Stimulated activated CD4-positive, alpha-beta T cell treated with anti-CD3 and anti-CD28 coated beads, TNF-alpha, amount 100 ng/mL, for 24 hours (primary cell): ENCODE measurements at places on chromosomes 7 and 10.

DNA sequence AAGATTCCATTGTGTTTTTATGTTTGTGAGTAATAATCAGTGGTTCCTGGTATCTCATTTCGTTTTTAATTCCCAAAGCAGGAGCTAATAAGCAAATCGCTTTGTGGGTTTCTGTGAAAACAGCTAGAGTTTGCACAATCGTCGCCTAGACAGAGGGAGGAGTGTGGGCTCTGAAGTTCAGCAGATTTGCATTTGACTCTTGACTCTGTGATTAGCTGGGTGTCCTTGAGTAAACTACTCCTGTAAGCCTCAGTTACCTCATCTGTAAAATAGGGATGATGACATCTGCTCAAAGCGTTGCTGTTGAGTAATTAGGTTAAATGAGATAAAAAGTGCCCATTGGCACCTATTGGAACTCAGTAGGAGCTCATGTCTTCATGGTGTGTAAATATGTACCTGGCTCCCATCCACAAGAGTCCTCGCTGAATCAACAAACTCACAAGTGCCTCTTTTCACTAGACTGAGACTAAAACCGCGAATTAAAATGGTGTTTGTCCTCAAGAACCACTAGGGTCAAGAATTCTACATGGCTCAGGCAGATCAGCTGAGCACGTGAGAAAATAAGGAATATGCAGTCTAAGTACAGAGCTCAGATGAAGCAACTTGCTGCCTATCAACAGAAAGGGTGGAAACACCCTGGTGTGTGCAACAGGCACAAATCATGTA, 385.8 kb upstream of the C7orf33 start:
- no peak for DNase-seq

DNA sequence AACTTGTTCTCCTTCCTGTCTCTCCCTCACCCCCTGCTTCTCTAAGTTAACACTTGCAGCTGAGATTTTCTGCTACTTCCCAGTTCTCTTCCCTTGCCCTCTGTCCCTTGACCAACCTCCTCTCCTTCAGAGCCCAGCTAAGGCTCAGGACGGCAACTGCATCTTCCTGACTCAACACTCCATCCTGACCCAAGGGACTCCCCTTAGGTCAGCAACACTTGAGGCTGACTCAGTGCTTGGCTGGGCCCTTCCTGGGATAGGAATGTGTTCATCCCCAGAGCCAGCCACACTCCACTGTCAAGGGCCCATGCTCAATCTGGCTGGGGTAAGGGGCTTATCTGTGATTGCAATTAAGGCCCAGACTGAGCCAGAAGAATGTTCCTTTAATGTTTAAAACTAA, 3.4 kb downstream of the CALHM2 start:
- DNase-seq: no peak

DNA sequence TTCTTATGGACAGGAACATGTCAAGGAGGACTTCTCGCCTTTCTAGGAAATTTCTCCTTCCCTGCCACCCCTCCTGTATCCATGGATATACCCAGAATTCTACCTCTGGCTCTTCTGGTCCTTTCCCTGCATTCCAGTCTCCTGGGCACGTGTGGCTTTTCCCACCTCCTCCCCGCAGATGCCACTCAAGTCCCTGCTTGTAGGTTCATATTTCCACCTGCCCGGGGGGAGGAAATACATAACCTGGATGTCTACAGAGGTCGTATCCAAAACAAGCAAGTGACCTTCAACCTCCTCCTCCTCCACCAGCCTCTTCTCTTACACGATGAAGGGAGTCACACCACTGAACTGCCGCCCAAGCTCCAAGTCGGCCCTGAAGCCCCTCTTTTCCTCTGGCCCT, 20.7 kb downstream of the FGFR2 start:
- DNase-seq: no peak

GRCh38 chr10:80730522-80730921, 192.8 kb downstream of the SH2D4B start:
- DNase-seq: no peak

- DNase-seq: no peak
Measured at GRCh38 chr10:23337616-23338015, 7.0 kb downstream of the C10orf67 start.

GRCh38 chr7:40761762-40762560, 627.2 kb downstream of the SUGCT start:
- no peak for DNase-seq

GRCh38 chr7:144862612-144863319, 26.9 kb upstream of the TPK1 start:
- DNase-seq: no peak

DNA sequence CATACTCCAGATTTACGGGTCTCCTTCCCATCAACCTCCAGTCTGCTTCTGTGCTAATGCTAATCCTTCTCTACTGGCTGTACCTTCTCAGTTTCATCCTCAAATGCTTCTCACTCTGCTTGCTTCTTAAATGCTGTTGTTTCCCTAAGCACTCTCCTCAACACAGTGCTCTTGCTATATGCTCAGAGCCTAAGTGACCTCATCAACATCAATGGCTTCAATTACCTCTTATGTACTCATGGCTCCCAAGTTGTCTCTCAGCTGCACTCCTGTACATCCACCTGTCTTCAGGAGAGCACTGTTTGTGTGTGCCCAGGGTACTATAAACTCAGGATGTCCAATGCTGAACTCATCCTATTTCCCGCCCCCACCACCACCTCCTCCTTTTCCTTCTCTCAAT, 22.5 kb downstream of the ELAPOR2 start:
- no peak for DNase-seq

DNA sequence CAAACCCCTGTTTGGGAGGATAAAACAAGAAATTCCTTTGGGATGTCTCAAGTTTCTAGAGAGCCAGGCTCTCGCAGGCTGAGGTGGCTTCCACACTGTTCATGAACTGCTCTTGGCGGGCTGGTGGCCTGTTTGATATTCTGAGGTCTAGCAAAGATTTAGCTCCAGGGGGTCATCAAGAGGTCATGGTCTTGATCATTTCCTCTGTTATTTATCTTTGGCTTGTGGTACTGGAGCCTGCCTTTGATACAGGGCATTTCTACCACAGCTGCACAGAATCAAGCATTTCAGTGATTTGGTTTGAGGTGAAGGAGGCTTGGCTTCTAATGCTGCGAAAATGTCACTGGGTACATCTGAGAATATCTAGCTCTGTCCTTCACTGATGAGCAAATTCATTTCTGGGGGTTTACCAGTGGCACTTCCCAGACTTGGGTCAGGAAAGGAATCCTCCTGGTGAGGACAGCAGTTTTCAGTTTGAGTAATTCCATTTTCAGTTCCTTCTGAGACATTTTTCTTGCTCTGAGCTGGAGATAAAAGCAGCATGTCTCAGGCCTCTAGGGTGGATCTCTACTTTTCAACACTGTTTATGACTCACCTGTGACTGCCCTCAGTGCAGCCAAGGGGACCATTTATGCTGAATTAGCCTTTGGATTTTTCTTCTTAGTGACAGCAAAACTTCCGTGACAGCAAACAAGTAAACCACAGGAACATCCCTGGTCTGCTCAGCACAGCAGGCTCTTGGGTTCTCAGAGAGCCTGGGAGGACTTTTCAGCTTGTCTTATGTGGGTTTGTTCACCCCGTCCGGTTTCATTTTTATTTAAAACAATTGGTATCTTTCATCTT, 312.0 kb downstream of the RNLS start:
- peak; percentile 30 for DNase-seq
